ENCODE measurements at places on chromosomes 1 and 21. TPM values are rescaled to one million over a fixed set of nuclear protein-coding genes. Genes with fewer than 3 reads are reported as not detected.
A peak's percentile ranks its signal among the peaks of the same experiment; 100 is the strongest.

DNA sequence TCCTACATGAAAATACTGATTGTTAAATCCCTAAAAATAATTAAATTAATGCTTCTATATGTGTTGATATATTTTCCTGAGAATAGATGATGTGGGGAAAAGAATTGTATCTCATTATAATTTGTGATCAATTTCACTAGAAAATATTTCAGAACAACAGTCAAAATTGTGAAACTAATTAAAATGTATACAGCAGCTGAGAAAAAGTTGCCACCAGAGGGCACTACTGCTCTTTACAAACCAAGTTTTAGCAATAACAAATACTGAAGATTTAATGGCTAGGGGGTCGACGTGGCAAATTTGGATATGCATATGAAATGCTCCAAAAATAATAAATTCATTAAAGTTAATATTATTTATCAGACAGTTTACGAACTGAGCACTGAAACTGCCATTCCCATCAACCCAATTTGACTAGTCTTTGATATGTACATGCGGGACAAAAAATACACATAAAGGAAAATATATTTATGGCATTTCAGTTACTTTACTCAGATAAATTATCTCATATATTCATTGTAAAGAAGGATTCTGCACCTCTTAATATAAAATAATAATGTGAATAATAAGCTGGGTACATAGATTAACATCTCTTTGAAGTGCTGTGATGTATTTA lies 96.3 kb upstream of the TMPRSS15 start:
- DNase-seq, result peak; percentile 81

GRCh38 chr1:67833602-67833940 lies 304 bp upstream of the GNG12 start:
- DNase-seq, result no peak

GRCh38 chr1:225825607-225826007 lies 15.7 kb downstream of the EPHX1 start:
- DNase-seq, result no peak

DNA sequence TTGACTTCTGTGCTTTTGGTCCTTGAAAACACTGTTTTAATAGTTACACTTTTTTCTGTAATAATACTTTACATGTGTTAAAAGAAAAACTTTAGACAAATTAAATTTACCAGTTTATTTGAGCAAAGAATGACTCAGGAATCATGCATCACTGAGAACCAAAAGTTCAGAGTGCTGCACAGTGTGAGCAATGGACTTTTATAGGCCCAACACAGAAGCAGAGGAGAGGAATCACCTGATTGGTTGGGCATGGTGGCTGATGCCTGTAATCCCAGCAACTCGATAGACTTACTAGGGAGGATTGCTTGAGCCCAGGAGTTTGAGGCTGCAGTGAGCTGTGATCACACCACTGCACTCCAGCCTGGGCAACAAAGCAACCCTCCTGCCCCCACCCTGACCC lies 29.3 kb downstream of the ZNF648 start:
- DNase-seq, result no peak

- no peak for DNase-seq
Measured at GRCh38 chr1:9161963-9162362, 33.1 kb upstream of the GPR157 start.

- no peak for DNase-seq
Measured at GRCh38 chr1:167614851-167615250, 15.2 kb upstream of the RCSD1 start.

GRCh38 chr1:205434738-205435137 lies 12.9 kb upstream of the LEMD1 start:
- no peak for DNase-seq

DNA sequence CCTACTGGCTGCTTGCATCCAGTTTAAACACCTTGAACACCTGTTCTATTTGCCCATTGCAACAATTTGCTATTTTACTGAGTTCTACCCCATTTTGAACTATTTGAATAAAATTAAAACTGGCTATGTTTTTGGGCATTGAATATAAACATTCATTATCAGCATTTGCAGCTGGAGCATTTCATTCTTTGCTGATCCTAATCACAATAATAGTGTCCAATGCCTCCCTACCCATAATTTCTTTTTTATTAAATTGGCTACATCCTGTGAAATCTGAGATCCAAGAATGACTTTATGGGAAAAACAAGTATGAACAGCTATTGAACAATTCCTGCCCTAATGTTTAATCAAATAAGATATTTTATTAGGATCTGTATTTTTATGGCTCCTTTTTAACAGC lies 447.9 kb downstream of the PLA2G4A start:
- no peak for DNase-seq

DNA sequence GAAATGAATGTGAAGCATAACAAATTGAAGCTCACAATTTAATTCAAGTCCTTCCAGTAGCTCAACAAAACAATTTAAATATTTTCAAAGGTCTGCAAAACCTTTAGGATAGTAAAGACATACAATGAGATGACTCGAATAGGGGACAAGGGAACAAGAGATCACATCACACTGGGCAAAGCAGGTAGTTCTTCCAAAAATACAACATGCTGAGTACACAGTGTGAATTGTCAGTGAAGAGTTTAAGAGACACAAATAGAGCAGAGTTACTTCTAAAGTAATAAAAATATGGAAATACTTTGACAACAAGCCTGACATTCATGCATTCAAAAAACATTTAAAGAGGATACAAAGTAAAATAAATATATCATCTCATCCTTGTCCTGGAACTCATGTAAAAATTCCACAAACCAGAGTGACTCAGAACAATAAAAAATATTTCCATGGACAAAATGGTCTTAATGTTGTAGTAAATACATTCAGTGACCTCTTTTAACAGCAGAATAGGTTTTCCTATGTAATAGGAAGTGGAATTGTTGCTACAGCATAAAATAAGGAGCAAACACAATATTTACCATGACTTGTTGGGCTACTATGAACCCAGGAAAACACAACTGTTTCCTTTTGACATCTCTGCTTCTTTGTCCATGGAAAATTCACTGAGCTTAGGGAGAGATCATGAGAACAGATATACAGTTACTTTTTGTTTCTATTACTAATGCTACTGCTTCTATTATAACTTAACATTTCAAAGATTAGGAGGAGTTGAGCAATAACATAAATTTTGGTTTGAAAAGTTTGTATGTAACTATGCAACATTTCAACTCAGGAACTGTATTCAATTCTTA lies 83.7 kb upstream of the BCL10 start:
- no peak for DNase-seq

GRCh38 chr1:234288946-234289345 lies 84.3 kb upstream of the COA6 start:
- DNase-seq, result no peak

DNA sequence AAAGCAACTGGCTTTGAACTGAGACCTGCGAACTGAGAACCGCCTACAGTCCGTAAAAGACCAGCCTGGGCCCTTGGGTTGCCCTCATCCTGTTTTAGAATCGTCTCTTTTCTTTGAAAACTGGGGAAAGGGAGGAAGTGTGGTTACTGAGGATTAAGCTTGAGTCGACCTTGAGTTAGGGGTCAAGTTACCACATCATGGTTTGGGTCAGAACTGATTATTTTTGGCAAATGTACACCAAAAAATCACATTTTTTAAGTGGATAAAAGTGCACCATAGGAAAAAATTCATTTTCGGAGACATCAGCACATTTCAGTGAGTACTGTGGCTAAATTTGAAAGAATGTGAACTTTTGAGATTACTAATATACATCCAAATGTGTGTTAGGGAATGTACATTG lies 76.9 kb upstream of the KAZN start:
- DNase-seq, result no peak

DNA sequence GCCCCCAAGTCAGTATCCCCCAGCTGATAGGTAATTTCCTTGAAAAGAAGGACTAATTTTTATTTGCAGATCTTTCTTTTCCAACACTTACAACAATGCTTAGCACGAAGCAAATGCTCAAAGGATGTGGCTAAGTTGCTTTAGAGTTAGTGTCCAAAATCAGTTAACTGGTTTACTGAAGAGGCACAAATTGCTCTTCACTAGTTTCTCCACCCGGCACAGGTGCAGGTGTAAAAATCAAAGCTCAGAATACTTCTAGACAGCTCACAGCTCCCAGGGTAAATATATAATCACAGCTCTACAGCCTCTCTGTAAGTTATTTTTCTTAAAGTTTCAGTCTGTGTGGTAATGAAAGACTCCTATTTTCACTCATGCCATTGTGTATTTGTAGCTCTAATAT lies 361.8 kb downstream of the NEGR1 start:
- DNase-seq, result no peak

DNM3 gene
- 1.4 TPM for total RNA-seq

AMY1C gene
- not detected for total RNA-seq

MXRA8 gene
- total RNA-seq, result 62.1 TPM

DNA sequence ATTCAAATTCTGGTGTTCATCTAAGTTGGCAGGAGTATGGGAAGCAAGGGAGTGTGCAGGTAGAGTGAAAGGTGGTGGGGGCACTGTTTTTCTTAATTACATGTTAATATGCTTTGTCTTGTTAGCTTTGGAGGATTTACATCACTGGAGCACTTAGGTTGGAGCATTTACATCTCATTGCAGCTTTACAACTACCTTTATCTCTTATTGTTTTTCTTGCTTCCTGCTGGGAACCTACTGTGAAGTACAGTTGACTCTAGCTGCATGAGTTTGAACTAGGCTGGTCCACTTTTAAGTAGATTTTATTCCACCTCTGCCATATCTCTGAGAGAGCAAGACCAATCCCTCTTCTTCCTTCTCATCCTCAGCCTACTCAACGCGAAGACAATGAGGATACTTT lies 554.8 kb upstream of the B3GALT2 start:
- DNase-seq, result no peak

OLFML3 gene
- 28.2 TPM for total RNA-seq

LDLRAD1 gene
- not detected for total RNA-seq

CD101 gene
- 6.1 TPM for total RNA-seq

FAM72C gene
- total RNA-seq, result 0.43 TPM

- no peak for DNase-seq
Measured at GRCh38 chr1:98385652-98386051, 275.9 kb upstream of the SNX7 start.

GRCh38 chr1:187755536-187755935 lies 926.8 kb downstream of the PLA2G4A start:
- DNase-seq, result no peak

- no peak for DNase-seq
Measured at GRCh38 chr1:201970334-201971159, 11.9 kb upstream of the RNPEP start.

Data from mucosa of descending colon (tissue), 3 donors.